NCI-H2029 treated with DMSO at 0.1 percent for 48 hours (cell line): ENCODE measurements at places on chromosomes 2 and 18.

DNA sequence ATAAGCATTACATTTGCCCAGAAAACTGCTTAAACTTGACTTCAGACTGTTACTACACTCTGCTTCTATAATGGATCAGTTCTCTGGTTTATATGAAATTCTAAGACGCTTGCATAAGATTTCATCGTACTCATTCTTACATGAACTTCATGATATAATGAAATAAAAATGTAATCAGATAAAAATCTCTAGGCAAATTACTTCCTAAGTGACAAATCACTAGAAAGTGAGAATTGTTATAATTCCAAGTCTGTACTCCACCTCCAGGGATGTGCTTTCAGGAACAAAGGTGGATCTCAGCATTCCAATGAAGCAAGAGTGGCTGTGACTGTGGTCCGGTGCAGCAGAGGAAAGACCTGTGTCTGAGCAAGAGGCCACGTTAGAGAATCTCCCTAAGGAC, 226.2 kb downstream of the PIEZO2 start:
- DNase-seq: no peak

DNA sequence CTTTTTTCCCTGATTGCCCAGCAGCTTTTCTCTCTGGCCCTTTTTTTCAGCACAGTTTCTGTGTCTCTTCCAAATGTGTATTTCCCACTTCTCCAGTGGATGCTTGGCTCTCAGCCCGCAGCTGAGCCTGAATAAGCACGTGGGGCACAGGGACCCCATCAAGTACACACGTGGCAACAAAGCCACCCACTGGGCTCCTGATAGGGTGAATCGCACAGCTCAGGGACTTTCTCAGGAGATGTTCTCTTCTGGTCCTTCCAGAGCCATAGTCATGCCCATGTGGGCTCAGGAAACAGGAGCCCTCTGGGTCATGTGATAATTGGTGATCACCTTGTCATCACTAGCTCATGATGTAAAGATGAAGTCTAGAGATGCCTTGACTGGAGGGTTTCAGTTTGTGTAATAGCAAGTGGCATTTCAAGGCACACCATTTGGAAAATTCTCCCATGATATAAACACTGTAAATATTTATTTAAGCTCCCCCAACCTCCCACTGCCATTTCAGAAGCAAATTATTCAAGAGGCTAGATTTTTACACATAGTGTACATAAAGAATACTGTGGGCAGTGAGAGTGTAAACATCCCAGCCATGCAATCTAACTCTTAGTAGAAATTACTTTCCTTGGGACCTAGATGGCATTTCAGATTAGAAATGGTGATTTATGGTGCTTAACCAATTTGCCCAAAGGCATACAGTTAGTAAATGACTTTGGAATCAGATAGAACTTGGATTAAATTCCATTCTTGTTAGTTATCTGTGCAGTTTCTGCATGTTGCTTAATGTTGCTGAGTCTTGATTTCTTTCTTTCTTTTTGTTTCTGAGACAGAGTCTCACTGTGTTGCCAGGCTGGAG, 597.5 kb downstream of the SLC4A3 start:
- no peak for DNase-seq

- no peak for DNase-seq
Observed at GRCh38 chr2:53559302-53559966, 208.2 kb upstream of the CHAC2 start.

GRCh38 chr2:174266288-174266687, 18.0 kb upstream of the OLA1 start:
- DNase-seq: no peak

- DNase-seq: no peak
Observed at GRCh38 chr2:203543898-203544328, 8.8 kb upstream of the RAPH1 start.

DNA sequence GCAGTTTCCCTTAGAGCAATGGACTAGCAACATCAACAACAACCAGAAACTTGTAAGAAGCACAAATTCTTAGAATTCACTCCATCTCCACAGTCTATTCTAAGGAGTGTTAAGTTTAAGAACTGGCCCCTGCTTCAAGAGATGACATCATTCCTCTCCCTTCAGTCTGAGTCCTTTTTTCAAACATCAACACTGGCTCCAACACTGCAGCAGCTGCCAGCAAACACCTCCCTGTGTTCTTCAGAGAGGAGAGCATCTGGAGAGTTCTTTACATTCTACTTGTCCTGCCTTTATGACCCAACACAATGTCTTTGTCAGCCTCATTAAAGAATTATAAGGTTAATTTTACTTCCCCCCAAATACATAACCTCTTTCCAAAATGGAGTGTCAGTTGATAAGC, 122.3 kb downstream of the HNMT start:
- DNase-seq: peak; percentile 28

GRCh38 chr2:188132385-188132784, 159.3 kb upstream of the GULP1 start:
- DNase-seq: peak; percentile 42

DNA sequence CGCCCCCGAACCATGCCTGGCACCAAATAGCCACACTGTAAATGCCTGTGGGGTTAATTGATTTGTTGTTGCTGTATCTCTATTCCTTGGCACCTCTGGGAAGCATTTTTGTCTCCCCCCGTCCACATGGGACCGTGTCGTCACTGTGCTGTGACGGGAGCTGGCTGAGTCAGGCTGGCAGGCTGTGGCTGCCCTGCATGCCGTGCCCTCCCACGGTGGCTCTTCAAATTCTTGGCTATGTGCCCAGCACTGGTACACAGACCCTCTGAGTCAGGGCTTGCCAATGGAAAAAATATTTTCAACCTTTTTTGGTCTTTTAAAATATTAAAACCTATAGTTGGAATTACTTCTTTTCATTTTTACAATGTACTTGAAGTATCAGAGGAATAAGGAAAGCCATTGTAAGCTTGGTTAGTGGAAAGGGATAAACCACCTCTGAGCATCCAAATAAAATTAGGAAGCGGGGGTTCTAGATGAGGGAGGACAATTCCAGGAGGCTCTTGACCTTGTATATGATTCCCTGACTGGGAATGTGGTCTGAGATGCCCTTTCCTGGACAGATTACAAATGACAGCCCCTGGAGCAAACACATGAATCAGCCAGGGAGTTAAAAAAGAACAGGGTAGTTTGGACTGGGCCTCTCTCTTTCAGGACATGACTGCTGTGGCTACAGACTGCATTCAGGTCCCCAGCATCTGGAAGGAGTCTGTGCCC, 59.4 kb downstream of the DGKD start:
- peak; percentile 37 for DNase-seq

GRCh38 chr2:207046724-207047123, 107.4 kb downstream of the CPO start:
- peak; percentile 42 for DNase-seq

GRCh38 chr2:143939626-143940330, 580.1 kb downstream of the ZEB2 start:
- no peak for DNase-seq

DNA sequence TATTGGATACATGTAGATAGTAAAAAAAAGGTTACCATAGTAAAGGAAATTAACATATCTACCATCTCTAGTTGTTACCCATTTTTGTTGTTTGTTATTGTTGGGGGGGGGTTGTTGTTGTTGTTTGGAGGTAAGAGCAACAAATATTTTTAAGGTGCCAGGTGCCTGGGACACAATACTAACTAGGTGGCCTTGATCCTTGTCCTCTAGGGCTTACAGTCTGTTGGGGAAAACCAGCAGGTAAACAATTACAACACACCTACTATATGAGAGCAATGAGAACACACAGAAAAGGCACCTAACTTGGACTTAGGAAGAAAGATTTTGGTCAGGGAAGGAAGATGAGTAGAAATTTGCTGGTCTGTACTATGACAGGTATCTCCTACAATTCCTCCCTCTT, 46.3 kb downstream of the SCN9A start:
- DNase-seq: no peak

- DNase-seq: no peak
Observed at GRCh38 chr2:12441750-12442475, 274.8 kb upstream of the TRIB2 start.

DNA sequence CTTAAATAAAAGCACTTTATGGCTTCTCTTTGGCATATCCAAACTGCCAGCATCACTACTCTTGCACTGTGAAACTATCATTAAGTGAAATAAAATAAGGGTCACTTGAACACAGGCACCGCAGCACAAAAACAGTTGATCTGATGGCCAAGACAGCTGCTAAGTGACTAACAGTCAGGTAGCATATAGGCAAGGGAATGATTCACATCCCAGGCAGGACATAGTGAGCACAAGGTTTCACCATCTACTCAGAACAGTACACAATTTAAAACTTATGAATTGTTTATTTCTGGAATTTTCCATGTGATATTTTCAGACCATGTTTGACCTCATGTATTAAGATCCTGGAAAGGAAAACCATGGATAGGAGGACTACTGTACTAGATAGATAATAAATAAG, 214.2 kb downstream of the MREG start:
- DNase-seq: no peak

- DNase-seq: peak; percentile 35
Observed at GRCh38 chr2:137838255-137839092, 125.8 kb upstream of the HNMT start.

DNA sequence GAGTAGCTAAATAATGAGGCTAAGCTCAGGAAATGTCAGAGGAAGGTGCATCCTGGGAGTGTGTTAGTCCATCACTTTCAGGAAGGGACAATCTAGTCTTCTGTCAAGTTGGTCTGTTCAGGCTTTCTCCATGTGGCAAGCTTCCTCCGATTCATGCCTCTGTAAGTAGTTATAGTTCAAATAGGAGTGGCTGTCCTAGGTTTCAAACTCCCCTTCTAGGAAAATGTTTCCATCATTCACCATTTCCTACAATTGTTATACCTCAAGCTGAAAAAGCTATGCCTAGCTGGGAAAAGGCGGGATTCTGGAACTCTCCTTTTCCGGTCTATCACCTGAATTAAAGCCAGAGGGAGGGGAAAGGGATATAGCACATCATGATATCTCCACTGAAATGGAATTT, 287.7 kb upstream of the ZSWIM2 start:
- DNase-seq: no peak

DNA sequence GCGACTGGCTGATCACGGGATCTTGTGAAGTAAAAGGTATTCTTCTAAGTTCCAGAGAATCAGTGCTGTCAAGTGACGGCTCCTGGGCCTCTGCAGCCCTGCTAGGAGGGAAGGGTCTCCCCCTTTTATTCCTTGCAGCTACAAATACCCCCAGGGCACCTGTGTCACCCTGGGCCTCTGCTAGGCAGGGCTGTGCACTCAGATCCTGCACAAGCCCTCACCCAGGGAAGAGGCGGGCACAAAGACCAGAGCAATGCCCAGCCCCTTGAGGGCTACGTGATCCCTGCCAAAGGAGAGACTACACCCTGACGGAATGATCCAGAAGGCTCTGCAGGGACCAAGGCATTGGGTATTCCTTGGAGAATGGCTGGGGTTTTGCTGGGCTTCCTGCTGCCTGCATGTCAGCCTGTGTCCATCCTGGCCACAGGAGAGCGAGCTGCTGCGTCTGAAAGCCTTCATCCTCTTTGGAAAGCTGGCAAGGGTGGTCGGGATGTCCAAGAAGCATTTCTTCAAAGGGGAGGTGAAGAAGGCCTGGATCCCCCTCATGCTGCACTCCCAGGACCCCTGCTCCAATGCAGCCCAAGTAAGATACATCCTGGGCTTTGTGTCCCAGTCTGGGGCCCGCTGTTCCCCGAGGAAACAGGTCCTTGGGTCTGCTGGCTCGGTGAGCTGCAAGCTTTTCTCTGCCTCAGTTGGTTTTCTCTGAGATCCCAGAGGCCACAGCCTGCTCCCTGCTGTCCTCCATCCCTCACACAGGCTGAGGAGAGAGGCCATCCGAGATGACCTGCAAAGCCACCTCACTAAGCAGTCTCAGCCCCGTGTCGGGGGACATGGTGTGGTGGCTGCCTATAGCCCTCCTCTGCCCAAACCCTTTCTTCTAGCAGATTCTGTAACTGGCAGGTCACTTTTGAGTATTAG, 24.9 kb downstream of the HJURP start:
- DNase-seq: no peak
